Activated CD8-positive, alpha-beta memory T cell treated with anti-CD3 and anti-CD28 coated beads for 4 hours (primary cell): ENCODE measurements at places on chromosomes 5 and 9.

- DNase-seq, result no peak
Measured at GRCh38 chr5:174937201-174938123, 213.1 kb downstream of the MSX2 start.

DNA sequence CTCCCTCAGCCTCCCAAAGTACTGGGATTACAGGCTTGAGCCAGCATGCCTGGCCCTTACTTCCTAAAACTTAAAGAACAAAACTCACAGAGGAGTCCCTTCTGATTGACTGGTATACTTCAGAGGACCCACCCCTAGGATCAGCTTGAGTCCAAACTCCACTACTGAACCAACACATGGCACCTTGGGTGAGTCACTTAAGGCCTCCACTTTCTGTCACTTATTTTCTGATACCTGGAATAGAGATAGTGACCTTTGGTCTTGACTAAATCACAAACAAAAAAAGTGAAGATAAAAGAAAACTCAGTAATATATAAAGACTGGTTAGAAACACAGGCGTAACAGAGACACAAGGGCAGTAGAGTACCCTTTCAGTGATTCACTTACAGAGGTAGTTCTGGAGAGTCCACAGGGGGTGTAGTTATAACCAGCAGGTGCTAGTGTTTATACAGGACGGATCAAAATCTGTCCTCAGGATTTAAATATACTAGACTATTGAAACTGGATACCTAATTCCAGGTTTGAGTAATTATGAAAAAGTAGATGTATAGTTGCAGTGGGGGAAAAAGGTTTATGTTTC lies 274.3 kb upstream of the ANKRD55 start:
- no peak for DNase-seq

GRCh38 chr5:68545636-68546295 lies 330.2 kb downstream of the PIK3R1 start:
- DNase-seq, result no peak

DNA sequence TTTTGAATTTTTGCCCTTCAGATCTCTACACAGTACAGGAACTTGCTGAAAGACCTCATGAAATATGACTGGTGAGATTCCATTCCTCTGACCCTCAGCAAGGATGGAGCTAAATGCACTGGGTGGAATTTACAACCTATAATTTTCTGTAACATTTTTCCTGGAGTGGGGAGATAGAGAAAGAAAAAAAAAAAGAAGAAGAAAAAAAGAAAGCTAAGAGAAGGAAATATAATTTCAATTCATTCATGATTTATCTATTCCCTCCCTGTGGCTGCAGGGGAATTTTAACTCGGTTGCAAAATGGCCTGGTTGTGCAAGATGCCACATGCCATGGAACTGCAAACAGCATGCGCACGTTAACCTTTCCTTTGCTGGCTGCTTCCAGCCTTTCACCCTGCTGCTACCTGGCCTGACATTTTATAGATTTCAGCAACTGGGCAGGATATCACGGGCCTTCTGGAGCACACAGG lies 155.4 kb downstream of the FSTL4 start:
- no peak for DNase-seq

GRCh38 chr5:56898213-56898612 lies 11.2 kb upstream of the SETD9 start:
- DNase-seq, result no peak

- DNase-seq, result no peak
Measured at GRCh38 chr5:1808439-1808838, 7.2 kb downstream of the NDUFS6 start.

GRCh38 chr9:89743216-89743572 lies 138.4 kb downstream of the GADD45G start:
- no peak for DNase-seq

GRCh38 chr5:61840361-61840760 lies 465.6 kb upstream of the KIF2A start:
- no peak for DNase-seq

GRCh38 chr5:169691471-169691870 lies 54.4 kb downstream of the DOCK2 start:
- DNase-seq, result no peak

GRCh38 chr5:69042500-69042899 lies 51.3 kb upstream of the SLC30A5 start:
- no peak for DNase-seq

- no peak for DNase-seq
Measured at GRCh38 chr5:89064054-89064453, 181.1 kb upstream of the MEF2C start.

DNA sequence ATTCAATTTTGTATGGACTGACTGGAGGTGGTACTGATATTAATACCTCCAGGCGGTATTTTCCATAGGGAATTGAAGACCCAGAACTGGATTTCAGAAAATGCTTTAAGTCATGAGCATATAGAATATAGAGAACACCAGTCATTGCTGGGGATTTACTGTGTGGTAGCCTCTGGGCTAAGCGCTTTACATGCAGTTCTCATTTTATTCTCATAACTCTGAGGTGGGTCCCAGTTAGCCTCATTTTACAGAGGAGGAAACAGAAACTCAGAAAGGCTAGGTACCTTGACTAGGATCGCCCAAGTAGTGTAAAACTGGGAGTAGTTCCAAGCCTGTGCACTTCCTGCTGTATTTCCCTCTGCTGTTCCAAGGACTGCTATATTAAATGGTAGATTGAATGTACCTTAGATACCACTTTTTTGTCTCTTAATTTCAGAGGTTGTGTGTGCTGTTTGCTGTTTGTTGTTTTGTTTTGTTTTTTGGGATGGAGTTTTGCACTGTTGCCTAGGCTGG lies 13.8 kb downstream of the SLC44A1 start:
- DNase-seq, result no peak

- no peak for DNase-seq
Measured at GRCh38 chr5:102627315-102627714, 127.8 kb upstream of the PAM start.

GRCh38 chr5:75457161-75457560 lies 54.3 kb downstream of the CERT1 start:
- no peak for DNase-seq
